Peyer's patch (tissue), 4 donors: ENCODE measurements at places on chromosomes 12 and 14.

DNA sequence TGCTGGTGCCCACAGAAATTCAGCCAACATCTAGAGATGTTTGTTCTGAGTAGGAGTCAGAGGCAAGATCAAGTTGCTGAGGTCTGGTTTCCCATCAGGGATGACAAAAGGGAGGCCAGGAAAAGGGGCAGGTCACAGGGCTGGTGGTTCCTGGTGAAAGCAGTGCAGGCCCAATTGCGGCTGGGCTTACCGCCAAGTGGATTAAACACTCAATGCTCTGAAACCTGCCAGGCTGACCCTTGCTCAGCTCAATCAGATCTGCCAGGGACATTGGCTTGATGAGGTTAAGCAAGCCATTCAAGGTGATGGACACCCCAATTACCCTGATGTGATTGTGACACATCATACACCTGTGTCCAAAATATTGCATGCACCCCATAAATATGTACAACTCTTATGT is 5.5 kb upstream of the OAS1 start:
- DNase-seq, result peak; percentile 78

DNA sequence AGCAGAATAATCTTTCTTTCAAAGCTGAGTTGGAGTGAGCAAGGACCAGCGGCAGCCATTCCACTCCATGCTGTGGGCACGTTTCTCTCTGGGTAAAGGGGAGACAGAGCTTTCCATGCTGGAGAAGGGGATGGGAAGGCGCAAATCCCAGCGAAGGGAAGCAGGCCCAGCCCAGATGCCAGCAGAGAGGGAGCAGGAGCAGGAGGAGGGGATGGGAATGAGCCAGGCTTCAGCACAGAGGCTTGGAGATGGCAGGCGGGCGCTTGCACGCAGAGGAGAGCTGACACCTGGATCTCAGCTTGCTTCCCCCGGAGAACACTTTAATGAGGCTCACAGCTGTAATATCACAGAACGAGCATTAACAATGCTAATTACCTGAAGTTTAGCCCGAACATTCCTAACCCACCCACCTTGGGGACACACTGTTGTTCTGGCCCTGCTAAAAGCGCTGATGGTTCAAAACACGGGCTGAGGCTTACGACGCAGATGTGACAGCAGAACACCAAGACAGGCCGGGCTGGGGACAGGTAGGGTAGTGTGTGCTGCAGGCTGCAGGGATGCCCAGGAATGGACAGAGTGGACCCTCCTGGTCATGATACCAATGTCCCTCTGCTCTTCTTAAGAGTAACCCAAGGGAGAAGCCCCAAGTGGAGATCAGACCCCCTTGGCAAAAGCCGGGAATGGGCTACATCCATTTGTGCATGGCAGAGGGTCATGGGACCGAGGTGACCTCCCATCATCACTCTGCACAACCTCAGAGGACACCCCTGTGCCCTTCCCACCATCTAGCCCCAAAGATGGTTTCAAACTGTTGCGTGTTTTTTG is 288.6 kb downstream of the DPF3 start:
- DNase-seq, result no peak

- DNase-seq, result no peak
Measured at GRCh38 chr12:26279091-26279490, 83.7 kb downstream of the SSPN start.

DNA sequence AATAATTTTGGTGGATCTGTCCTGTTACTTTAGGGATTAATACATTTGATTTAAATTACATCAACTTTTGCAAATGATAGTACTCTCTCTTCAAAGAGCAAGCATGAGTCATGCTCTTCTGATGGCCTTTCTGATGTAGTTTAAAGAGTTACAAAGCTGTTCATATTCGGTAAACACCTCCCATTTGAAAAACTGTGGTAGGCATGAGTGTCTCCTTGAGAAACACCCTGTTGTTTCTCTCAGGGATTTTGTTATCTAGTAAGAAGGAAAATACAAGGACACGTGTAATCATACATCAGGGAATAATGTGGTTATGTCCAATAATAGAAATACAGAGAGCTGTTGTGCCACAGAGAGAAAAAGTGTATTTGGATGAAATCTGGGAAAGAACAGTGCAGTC is 53.3 kb upstream of the E2F7 start:
- no peak for DNase-seq

DNA sequence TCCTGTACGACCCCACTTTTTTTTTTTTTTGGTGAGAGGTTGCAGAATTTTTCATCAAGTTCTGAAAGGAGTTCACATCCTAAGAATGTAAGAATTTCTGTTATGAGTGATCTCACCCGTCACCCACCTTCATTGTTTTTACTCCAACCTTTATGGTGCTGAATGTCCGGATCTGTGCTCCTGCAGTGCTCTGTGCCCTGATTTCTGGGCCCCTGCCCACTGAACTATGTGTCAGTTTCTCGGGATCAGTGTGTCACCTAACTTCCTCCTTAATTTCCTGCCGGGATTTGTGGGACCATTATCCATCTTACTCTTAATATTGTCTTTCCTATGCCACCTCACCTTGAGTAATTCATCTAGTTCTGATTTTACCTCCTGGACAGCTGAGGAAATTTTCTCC is 11.6 kb downstream of the RASSF8 start:
- DNase-seq, result no peak

- no peak for DNase-seq
Measured at GRCh38 chr12:46657453-46658411, 168.1 kb downstream of the SLC38A4 start.

DNA sequence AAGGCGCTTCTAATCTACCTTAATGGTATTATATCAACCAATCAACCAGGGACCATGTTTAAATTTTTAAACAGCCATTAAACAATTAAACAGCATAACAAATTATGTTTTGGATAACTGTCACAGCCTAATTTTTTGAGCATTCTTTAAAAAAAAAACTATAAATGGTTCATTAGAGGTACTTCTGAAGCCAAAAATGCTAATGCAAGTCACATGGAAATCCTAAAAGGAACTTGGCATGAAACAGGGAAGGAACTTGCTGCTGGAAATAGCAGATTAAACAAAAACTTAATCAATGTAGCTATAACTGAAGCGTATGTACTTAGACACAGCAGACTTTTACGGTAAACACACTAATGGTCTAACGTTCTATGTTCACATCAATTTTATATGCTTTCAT is 190.2 kb upstream of the BTG1 start:
- DNase-seq, result no peak

DNA sequence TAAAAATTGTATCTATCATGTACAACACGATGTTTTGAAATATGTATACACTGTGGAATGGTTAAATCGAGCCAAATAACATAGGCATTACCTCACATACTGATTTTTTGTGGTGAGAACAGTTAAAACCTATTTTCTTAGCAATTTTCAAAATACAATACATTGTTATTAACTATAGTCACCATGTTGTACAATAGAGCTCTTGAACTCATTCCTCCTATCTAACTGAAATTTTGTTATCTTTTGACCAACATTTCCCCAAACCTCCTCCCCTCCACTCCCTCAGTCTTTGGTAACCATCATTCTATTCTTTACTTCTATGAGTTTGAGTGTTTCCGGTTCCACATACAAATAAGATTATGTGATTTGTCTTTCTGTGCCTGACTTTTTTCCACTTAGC is 6.8 kb upstream of the SLC38A2 start:
- no peak for DNase-seq

DNA sequence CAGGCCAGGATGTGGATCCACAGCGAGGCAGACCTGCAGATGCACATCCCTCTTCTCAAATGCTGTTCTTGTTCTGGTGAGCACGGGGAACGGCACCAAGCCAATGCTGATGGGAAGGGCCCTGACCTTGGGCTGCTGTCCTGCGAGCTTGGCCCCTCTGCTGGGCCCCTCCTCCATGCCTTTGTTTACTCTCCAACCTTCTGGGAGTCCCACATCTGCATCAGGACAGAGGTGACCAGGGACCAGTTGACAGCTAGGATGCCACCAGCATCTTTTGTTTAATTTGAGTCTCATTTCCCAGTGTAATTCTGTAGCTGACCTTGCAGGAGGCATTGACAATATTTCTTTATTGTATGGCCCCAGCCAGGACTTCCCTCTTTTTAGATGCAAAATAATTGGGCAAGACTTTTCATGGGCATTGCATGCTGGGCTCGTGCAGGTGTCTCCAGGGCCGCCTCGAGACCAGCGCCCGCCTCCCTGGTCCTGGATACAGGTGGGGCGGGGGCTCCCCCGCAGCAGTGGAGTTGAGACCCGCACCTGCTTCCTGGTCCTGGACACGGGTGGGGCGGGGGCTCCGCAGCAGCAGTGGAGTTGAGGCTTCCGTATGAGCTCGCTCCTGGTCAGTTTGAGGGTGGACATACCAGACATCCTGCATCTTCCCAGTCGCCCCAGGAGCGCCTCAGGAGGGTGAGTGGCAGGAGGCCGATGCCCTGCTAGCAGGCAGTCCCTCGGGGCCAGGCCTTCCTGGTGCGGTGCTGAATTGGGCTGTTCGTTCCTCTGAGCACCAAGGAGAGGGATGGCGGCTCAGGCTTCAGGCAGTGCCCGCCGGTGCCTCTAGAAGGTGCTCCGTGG is 11.4 kb downstream of the PACS2 start:
- no peak for DNase-seq

GRCh38 chr12:104189915-104190555 is 25.5 kb upstream of the TXNRD1 start:
- no peak for DNase-seq

- no peak for DNase-seq
Measured at GRCh38 chr12:77392467-77393088, 327.2 kb upstream of the E2F7 start.

- no peak for DNase-seq
Measured at GRCh38 chr12:132171968-132172521, 27.8 kb downstream of the NOC4L start.

DNA sequence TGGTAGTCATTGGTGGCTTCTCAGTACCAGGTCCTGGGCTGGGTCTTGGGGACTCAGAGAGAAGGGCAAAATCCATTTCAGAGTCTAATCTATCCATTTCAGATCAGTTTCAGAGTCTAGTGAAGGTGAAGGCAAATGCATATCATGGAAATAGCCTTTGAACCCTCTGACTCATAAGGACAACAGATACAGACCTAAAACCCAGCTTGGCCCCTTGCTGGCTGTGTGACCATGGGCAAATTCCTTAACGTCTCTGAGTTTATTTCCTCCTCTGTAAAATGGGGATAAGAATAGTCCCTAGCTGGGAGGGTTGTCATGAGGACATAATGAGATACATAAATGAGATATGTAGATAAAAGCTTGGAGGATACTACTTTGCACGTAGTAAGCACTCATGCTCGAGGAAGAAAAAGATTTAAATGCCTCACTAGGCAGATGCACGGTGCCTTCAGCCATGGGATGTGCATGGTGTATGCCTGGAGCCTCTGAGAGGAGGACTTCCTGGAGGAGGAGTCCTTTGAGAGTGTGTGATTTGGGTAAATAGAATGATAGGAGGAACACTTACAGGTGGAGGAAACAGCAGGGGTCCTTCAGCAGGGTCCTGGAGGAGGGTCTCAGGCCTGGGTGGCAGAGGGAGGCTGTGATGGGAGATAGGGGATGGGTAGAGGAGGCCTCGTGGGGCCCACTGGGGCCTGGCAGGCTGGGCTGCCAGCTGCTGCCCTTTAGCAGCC is 8.0 kb downstream of the DTX1 start:
- no peak for DNase-seq

DNA sequence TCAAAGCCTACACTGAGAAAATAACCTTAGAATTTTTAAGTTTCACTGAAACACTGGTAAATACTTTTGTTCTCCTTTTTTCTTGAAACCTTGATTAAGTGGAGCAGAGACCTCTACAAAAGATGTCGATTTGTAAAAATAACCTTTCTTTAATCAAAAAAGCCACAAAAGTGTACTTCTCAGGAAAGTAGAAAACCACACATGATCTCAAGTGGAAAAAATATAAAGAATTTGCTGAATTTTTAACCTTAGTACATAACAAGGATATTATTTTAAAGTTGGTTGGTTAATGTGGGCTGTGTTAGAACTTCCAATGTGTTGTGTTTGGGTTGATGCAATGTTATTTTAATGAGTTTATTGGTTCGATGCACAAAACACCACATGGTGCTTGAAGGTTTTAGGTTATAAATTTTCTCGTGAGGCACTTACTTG is 8.6 kb downstream of the LGR5 start:
- no peak for DNase-seq

DNA sequence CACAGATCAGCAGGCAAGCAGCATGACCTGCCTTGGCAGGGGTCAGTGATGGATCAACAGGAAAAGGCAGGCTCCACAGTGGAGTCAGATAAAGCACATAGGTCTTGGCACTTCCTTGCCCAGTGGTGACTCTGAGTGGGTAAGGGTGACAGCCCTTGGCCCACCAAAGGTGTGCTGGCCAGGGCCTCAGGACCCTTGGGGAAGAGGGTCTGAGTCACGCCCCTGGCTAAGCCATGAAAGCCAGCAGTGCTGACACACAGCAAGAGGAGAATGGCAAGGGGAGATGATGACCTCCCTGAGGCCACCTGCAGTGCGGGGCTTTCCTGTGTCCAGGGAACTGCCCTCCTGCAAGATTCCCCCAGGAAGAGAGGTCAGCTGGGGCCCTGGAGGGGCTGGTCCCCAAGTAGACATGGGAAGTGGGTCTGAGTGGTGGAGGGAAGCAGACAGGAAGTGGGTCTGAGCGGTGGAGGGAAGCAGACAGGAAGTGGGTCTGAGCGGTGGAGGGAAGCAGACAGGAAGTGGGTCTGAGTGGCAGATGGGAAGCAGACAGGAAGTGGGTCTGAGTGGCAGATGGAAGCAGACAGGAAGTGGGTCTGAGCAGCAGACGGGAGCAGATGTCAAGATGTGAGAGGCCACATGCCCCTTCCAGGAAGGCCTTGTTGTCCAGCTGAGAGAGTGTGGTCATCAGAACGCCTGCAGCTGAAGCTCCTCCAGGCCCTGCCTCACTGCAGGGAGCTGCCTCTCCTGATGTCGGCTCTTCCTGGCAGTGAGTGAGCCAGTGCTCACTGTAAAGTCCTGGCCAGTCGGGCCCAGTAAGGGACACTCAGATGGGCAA is 34.8 kb downstream of the DIO3 start:
- DNase-seq, result peak; percentile 55

GRCh38 chr12:51923506-51924365 is 16.4 kb downstream of the ACVRL1 start:
- DNase-seq, result peak; percentile 76

GRCh38 chr12:8038659-8039114 is 6.2 kb downstream of the FOXJ2 start:
- peak; percentile 54 for DNase-seq

GRCh38 chr14:49637534-49638078 is 2.6 kb upstream of the DNAAF2 start:
- DNase-seq, result no peak

DNA sequence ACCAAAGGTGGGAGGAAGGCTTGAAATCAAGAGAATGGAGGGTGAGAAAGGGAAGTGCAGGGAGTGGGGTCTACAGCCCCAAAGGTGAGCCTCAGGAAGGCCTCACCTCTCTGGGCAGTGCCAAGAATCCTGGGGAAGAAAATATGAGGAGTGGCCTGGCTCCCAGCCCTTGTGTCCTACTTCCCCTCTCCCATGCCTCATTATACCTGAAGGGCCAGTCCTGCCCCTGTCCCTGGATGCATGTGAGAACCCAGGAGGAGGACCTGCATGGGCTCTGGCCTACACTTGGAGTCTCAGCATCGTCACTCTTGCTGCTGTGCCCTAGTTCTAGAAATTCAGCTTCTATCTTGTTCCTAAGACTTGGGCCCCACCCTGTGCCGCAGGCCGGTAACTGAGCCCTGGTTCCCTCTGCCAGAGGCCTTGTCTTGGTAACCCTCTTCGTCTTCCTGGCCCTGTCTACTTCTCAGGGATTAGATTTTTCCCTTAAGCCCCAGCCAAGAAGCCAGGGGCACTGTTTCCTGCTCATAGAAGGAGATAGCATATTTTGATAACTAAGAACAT is 10.9 kb upstream of the MYH7 start:
- DNase-seq, result peak; percentile 44
